ENCODE measurements at places on chromosomes 13 and 19.

GRCh38 chr13:41416276-41416675, 41.1 kb upstream of the RGCC start:
- no peak for DNase-seq

- DNase-seq = no peak
Observed at GRCh38 chr13:100710176-100710575, 35.6 kb upstream of the TMTC4 start.

DNA sequence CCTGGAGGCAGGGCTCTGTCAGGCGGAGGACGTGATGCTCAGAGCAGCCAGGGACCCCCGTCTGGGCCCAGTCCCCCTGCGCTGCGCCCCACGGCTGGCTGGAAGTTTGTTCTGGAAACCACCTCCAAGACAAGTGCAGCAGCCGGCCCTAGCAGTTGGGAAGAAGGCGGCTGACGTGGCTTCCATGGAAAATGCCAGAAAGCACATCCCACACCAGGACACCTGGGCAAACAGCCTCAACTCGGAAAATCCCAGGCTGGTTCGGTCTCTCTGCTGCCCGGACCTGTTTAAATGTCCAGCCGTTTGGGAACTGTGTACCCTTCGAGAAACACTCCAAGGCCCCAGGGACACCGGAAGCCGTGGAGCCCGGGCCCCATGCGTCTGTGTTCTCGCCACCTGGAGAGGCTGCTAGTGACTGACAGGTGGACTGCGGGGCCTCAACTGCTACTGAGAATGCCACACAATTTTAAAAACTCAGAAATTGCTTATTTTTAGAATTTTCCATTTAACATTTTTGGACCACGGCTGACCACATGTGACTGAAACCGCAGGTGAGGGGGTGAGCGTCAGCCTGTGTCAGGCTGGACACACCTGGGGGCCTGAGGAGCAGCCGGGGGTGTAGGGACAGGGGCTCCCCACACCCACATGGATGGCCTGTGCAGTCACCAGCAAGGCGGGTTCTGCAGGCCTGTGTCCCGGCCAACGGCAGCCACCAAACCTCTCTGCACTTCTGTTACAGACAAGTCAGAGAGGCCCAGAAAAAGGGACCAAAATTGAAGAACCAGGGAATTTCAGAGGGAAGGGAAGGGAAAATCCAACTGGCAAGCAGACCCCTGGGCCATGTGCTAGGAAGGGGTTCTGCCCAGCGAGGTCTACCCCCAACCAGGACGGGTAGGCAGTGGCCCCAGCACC, 31.7 kb downstream of the RASA3 start:
- no peak for DNase-seq

DNA sequence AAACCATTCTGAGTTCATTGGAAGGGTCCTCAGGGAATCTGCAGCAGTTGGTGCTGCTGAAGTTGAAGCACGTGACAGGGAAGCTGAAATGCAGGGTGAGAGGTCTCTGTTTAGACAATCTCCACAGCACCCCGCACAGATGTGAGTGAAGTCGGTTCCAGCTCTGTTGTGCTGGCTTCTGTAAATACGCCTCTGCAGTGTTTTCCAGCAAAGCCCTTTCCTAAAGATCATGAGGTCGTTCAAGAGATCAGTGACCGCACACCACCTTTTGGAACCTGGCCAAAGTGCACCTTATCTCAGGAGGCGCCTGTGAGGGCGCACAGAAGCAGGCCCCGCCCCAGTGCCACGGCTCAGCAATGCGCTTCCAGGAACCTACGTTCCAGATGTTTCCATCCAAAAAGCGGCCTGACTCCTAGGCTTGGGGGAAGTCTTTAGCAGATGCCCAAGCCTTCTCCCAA, 10.8 kb downstream of the CUL4A start:
- no peak for DNase-seq

All from stimulated activated CD4-positive, alpha-beta T cell treated with anti-CD3 and anti-CD28 coated beads, Interleukin-12 subunit alpha, Interleukin-12 subunit beta, amount 100 ng/mL, for 4 hours (primary cell).